ENCODE measurements at places on chromosomes 3 and 15. TPM values are rescaled to one million over a fixed set of nuclear protein-coding genes. Genes with fewer than 3 reads are reported as not detected.

TRPM1 gene
- not detected for polyA plus RNA-seq

PARP15 gene
- not detected for polyA plus RNA-seq

SLITRK3 gene
- polyA plus RNA-seq: 1.6 TPM

DNA sequence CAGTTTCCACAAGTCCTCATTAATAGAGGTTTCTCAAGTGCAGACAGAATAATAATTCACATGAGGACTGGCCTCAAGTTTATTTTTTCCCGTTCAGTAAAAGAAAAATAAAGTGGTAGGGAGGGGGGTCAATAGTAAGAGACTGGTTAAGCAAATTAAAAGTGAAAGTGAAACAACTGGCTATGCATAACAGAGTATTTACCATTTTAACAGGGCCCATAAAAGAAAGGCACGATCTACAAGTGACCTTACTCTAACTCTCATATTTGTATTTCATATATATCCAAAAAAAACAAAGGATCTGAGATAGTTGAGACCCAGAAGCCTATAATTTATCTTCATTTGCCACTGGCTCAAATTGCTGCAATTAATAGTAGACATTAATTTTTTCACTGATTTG, 686.3 kb downstream of the NTRK3 start:
- no peak for DNase-seq

- DNase-seq: no peak
Observed at GRCh38 chr3:164832216-164832615, 246.1 kb downstream of the SI start.

DNA sequence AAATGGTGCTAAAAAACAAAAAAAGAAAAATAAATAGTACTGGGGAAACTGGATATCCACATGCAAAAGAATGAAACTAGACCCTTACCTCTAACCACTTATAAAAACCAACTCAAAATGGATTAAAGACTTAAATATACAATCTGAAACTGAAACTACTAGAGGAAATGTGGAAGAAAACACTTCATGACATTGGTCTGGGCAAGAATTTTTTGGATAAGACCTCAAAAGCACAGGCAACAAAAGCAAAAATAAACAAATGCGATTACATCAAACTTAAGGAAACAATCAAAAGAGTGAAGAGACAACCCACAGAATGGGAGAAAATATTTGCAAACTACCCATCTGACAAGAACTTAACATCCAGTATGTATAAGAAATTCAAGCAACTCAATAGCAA, 6.4 kb downstream of the IFT57 start:
- DNase-seq: no peak

DNA sequence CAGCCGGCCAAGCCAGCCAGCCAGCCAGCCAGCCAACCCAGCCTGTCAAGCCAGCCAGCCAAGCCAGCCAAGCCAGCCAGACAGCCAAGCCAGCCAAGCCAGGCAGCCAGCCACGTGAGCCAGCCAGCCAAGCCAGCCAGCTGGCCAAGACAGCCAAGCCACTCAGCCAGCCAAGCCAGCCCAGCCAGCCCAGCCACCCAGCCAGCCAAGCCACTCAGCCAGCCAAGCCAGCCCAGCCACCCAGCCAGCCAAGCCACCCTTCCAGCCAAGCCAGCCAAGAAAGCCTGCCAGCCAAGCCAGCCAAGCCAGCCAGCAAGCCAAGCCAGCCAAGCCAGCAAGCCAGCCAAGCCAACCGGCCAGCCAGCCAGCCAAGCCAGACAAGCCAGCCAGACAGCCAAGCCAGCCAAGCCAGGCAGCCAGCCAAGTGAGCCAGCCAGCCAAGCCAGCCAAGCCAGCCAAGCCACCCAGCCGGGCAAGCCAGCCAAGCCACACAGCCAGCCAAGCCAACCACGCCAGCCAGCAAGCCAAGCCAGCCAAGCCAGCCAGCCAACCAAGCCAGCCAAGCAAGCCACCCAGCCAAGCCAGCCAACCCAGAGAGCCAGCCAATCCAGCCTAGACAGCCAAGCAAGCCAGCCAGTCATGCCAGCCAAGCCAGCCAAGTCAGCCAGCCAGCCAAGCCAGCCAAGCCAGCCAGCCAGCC, 199.5 kb downstream of the GOLGA6L6 start:
- DNase-seq: no peak
